Chondrocyte (in vitro differentiated cells): ENCODE measurements at places on chromosomes 13 and 19. TPM values are rescaled to one million over a fixed set of nuclear protein-coding genes. Genes with fewer than 3 reads are reported as not detected.

- DNase-seq: no peak
- peaks cover 7% of the 10 kb centered on the region for H3K4me1 ChIP-seq
- H3K27ac ChIP-seq: peak overlapping the region; percentile 49
Measured at GRCh38 chr13:60047918-60048317, 115.8 kb downstream of the DIAPH3 start.

DNA sequence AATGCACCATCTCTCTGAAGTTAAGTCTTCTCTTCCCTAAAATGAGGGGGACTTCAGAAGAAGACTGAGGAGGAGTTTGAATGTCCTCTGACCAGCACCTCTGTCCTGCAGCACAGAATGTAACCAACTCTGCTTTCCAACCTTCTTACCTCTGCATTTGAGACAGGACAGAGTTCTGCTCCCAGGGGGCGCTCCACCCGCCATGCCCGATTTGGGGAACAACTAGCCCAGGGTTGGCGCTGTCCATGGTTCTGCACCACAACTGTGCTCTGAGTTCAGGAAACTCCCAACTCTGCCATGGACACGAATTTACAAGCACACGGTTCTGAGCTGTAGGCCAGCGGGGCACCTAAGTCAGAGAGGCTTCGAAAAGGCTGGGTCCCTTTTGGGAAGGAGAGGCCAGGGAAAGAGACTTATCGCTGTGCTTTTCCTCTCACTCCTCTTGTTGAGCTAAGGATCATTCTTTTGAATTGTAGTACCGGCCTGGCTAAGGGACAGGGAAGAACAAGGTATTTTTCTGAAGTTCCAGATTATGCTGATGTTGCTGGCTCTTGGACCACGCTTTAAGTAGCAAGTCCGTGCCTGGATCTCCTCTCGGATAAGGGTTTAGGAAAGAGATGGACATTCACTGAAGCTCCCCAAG, 22.2 kb downstream of the SIGLEC5 start:
- H3K4me3 ChIP-seq: no peak overlapping the region
- no peaks in the 10 kb centered on the region for H3K4me1 ChIP-seq
- H3K27ac ChIP-seq: no peak overlapping the region
- H3K27me3 ChIP-seq: no peaks in the 10 kb centered on the region
- DNase-seq: no peak

GRCh38 chr13:39379118-39379517, 223.9 kb downstream of the LHFPL6 start:
- peaks cover 48% of the 10 kb centered on the region for H3K4me1 ChIP-seq
- DNase-seq: no peak
- no peak overlapping the region for H3K4me3 ChIP-seq
- H3K27me3 ChIP-seq: no peaks in the 10 kb centered on the region
- H3K27ac ChIP-seq: peak overlapping the region; percentile 85

DNA sequence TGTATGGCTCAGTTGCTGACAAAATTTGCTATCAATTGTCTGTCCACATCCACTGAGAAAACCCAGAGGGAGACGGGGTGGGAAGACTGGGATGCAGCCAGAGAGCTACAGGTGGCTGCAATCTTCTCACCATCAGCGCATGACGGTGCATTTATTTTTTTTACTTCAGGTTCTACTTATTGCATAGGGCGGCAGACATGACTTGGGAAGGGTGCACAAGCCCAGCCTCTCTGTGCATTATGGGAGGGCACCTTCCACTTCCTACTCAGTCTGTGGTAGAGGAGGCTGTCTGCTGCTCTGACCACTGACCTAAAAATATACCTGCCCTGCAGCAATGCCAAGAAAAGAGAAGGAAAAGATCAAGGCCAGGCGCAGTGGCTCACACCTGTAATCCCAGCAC, 73.1 kb downstream of the ABCC4 start:
- no peaks in the 10 kb centered on the region for H3K27me3 ChIP-seq
- H3K4me3 ChIP-seq: no peak overlapping the region
- H3K4me1 ChIP-seq: peaks cover 4% of the 10 kb centered on the region

DNA sequence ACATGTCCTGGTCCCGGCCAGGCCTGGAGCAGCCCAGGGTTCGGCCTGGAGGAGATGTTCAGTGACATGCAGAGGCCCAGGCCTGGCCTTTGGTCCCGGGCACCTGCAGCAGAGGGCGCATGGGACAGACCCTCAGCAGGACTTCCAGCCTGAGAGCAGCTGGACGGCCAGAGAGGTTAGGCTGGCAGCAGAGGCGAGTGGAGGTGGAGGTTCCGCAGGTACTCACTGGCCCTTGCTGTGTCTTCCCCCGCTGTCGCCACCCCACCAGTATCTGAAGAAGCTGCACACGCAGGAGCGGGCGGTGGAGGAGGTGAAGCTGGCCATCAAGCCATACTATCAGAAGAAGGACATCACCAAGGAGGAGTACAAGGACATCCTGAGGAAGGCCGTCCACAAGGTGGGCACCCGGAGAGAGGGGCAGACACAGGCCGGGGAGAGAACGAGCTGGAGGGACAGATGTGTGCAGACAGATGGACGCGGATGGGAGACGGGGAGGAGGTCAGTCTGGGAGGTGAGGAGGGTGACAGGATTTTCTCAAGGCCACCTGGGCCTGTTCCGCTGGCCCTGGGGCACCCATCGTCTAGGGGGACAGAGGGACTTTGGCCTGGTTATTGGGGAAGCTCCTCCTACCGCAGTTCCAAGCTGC, 8.0 kb downstream of the IRF3 start:
- no peak for DNase-seq
- H3K27ac ChIP-seq: peak overlapping the region; percentile 33
- no peak overlapping the region for H3K4me3 ChIP-seq
- no peaks in the 10 kb centered on the region for H3K27me3 ChIP-seq
- H3K36me3 ChIP-seq: peaks cover 18% of the 10 kb centered on the region

GRCh38 chr13:64274481-64275217, 2859.0 kb upstream of the PCDH20 start:
- no peaks in the 10 kb centered on the region for H3K36me3 ChIP-seq
- H3K27ac ChIP-seq: no peak overlapping the region
- H3K4me1 ChIP-seq: peaks cover 10% of the 10 kb centered on the region
- no peak for DNase-seq

GRCh38 chr13:26010487-26011207, 41.2 kb downstream of the SHISA2 start:
- H3K27me3 ChIP-seq: no peaks in the 10 kb centered on the region
- H3K4me1 ChIP-seq: peaks cover 37% of the 10 kb centered on the region
- no peaks in the 10 kb centered on the region for H3K36me3 ChIP-seq
- H3K4me3 ChIP-seq: no peak overlapping the region

- H3K4me1 ChIP-seq: no peaks in the 10 kb centered on the region
- H3K27ac ChIP-seq: no peak overlapping the region
- DNase-seq: no peak
- H3K36me3 ChIP-seq: no peaks in the 10 kb centered on the region
- no peak overlapping the region for H3K4me3 ChIP-seq
Measured at GRCh38 chr13:57716295-57716694, 84.8 kb downstream of the PCDH17 start.

- H3K36me3 ChIP-seq: no peaks in the 10 kb centered on the region
- H3K27ac ChIP-seq: no peak overlapping the region
- DNase-seq: no peak
- peaks cover 34% of the 10 kb centered on the region for H3K27me3 ChIP-seq
Measured at GRCh38 chr13:111654531-111654930, 334.1 kb downstream of the TEX29 start.

- peaks cover 28% of the 10 kb centered on the region for H3K4me1 ChIP-seq
- H3K4me3 ChIP-seq: no peak overlapping the region
- no peaks in the 10 kb centered on the region for H3K36me3 ChIP-seq
- no peaks in the 10 kb centered on the region for H3K27me3 ChIP-seq
- H3K27ac ChIP-seq: peak overlapping the region; percentile 55
Measured at GRCh38 chr13:40193286-40194223, 472.9 kb downstream of the FOXO1 start.

GRCh38 chr19:3785938-3786824, at the start of gene MATK:
Gene MATK (minus strand): TSS chr19:3786381. CDS start chr19:3785135, 1,246 bp downstream.
- H3K4me1 ChIP-seq: no peaks in the 10 kb centered on the region
- peaks cover 28% of the 10 kb centered on the region for H3K27me3 ChIP-seq
- H3K4me3 ChIP-seq: peak within 1 kb of the TSS; percentile 31
- DNase-seq: no peak

DNA sequence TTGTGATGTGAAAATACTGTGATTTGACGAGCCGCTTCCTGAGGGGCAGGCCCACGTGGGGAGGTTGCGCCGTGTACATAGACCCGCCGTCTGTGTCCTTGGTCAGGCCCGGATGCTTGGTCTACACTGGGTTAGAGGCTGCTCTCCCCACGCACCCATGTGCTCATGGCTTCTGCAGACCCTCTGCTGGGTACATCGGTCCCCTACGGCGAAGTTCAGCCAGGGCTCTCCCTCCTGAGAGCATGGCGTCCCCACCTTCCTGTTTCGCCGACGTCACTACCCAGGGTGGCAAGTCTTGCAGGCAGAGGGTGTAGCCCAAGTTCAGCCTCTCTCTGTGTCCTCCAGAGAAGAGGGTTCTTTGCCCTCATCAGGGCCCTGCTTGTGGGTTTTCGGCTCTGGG, 11.0 kb downstream of the COMP start:
- peaks cover 1% of the 10 kb centered on the region for H3K36me3 ChIP-seq
- peaks cover 4% of the 10 kb centered on the region for H3K27me3 ChIP-seq
- H3K27ac ChIP-seq: no peak overlapping the region
- H3K4me3 ChIP-seq: no peak overlapping the region
- H3K4me1 ChIP-seq: peaks cover 11% of the 10 kb centered on the region

GRCh38 chr13:98988277-98988676, 10.4 kb upstream of the DOCK9 start:
- no peak for DNase-seq
- no peaks in the 10 kb centered on the region for H3K36me3 ChIP-seq
- no peaks in the 10 kb centered on the region for H3K27me3 ChIP-seq
- H3K4me3 ChIP-seq: no peak overlapping the region
- no peak overlapping the region for H3K27ac ChIP-seq

DNA sequence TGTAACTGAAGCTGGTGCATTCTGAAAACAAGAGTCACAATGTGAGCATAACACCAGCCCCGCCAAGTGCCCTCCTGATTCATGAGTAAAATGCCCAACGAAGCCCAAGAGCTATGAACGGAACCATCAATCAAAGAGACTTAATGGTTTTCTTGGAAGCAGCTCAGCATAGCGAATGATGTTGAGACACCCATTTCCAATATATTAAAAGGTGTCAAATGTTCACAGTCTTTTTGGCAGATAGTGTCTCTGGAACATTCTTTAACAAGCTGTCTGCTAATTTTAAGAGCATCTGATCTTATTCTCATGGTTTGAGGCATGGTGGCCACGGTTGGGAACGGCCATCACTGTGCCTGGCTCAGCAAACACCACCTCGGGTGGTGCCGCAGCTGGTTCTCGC, 133.4 kb upstream of the USP29 start:
- DNase-seq: no peak
- H3K36me3 ChIP-seq: peaks cover 4% of the 10 kb centered on the region
- no peaks in the 10 kb centered on the region for H3K4me1 ChIP-seq
- no peak overlapping the region for H3K4me3 ChIP-seq

DNA sequence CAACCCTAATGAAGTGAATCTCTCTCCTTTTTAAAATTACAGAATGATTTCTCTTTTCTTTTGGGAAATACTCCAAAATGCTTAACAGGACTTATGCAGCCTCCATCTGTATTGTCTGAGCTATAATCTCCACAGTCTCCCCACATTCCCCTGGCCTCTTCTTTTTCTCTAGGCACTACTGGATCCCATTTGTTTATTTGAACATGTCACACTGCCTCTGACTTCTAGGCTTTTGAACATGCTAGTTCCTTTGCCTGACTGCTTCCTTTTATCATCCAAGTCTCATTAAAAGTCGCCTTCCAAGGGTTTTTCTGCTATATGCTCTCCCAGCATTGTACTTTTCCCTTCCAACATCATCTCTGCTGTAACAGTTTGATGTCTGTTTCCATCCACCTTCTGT, 548.7 kb downstream of the PCDH9 start:
- no peak for DNase-seq
- peaks cover 3% of the 10 kb centered on the region for H3K36me3 ChIP-seq
- no peak overlapping the region for H3K4me3 ChIP-seq
- no peak overlapping the region for H3K27ac ChIP-seq

GRCh38 chr19:48741129-48741999, 954 bp upstream of the RASIP1 start:
- H3K27me3 ChIP-seq: no peaks in the 10 kb centered on the region
- H3K4me1 ChIP-seq: peaks cover 5% of the 10 kb centered on the region
- no peak overlapping the region for H3K27ac ChIP-seq
- no peak overlapping the region for H3K4me3 ChIP-seq
- DNase-seq: no peak

NUFIP1 gene
- 4.7 to 6.4 TPM (median 5.1 TPM) in 3 replicates for total RNA-seq

KLHL26 gene
- total RNA-seq: 6.6 to 9.8 TPM (median 8.0 TPM) in 3 replicates

COL4A1 gene
- total RNA-seq: 2,319 to 5,210 TPM (median 5,209 TPM) in 3 replicates

LYPD3 gene
- total RNA-seq: 0.39 to 1.0 TPM (median 0.59 TPM) in 3 replicates

ZNF738 gene
- 4.3 to 10.1 TPM (median 6.7 TPM) in 3 replicates for total RNA-seq
